ENCODE measurements at places on chromosomes 11 and 22.

DNA sequence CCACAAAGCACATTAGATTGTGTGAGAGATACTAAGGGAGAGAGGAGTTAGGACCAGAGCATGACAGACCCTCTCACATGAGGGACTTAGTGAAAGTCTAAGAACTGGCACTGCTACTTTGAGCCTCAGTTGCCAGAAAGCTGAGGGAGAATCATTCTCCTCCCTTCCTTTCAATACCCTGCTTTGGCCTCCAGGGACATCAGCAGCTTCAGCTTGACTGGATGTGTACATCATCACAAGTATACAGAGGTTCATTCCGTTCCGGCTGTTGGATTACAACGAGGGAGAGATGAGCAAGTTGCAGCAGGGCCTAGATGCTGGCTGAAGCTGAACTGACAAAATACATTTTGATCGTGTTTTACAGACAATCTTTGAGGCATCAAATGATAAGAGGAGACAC is 15.7 kb upstream of the ANO5 start:
- DNase-seq: no peak

GRCh38 chr22:40764763-40765441 is 54.2 kb downstream of the SLC25A17 start:
- DNase-seq: no peak

GRCh38 chr22:48709453-48709852 is 1118.2 kb downstream of the BRD1 start:
- no peak for DNase-seq

- DNase-seq: no peak
Observed at GRCh38 chr11:45085646-45086501, 60.6 kb upstream of the PRDM11 start.

DNA sequence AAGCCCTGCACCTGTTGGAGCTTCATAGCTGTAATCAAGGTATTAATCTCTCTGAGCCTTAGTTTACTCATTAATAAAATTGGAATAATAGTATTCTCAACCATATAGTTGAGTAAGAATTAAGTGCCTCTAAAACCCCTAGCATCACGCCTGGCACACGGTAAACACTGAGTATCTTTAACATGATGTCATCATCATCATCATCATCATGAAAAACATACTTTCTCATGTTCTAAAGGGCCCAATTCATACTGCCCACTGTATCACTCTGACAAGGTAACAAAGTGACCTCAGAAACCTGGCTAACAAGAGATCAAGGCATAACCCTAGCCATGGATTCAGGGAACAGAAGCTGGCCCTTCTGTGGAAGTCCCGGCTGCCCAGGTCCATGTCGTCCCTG is 58.4 kb downstream of the KIRREL3 start:
- no peak for DNase-seq

Measured in HS-5 (cell line).